Mesenchymal stem cell (in vitro differentiated cells and primary cell): ENCODE measurements at places on chromosomes 11 and 22.

- peak; percentile 26 for DNase-seq
These were observed 6.9 kb downstream of the AQP11 start for GRCh38 chr11:77596626-77597025.

GRCh38 chr11:59728154-59728553 lies 14.5 kb upstream of the OR10V1 start:
- DNase-seq, result no peak

- DNase-seq, result no peak
These were observed 16.9 kb upstream of the ALX4 start for GRCh38 chr11:44326615-44327475.

DNA sequence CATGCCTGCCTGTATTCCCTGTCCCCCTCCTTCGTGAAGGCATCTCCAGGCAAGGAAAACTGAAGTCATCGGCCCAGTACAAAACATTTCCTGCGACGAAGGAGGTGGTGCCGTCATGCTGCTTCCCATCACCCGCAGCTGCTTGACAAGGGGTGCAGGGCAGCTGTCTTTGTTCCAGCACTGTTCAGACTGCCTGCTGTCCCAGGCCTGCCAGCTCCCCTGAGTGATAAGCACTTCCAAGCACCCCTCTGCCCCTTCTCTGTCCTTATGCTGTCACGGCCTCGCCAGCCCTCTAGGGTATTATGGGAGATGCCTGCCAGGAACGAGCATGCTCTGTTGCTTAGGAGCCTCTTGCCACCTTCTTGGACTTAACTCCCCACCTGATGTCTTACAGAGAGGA lies 37.1 kb upstream of the BSX start:
- no peak for DNase-seq

- DNase-seq, result peak; percentile 57
These were observed 29.0 kb upstream of the PARVG start for GRCh38 chr22:44151676-44152075.

GRCh38 chr22:50260434-50260800 lies 1.1 kb downstream of the MAPK12 start:
- DNase-seq, result no peak

- no peak for DNase-seq
These were observed 128.7 kb downstream of the TRIM44 start for GRCh38 chr11:35791088-35791958.

DNA sequence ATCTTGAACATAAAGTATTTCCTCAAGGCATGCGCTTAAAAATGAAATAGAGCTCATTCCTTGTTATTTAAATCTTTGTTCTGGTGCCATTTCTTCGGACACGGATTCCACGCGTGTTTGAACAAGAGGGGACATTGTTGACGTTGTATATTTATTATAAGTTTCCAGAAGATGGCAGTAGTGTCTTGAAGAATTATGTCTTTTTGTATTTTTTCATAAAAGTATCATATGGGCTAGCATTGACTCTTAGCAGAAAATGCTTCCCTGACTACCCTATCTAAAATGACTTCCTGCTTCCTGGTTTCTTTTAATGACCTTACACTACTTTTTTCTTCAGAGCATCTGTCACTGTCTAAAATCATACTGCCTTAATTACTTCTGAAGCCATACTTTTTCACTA lies 20.4 kb downstream of the BIRC2 start:
- DNase-seq, result peak; percentile 36

- peak; percentile 81 for DNase-seq
These were observed 23.2 kb downstream of the SHISAL1 start for GRCh38 chr22:44289414-44290171.

GRCh38 chr11:2472428-2473186 lies 27.8 kb downstream of the KCNQ1 start:
- DNase-seq, result no peak

DNA sequence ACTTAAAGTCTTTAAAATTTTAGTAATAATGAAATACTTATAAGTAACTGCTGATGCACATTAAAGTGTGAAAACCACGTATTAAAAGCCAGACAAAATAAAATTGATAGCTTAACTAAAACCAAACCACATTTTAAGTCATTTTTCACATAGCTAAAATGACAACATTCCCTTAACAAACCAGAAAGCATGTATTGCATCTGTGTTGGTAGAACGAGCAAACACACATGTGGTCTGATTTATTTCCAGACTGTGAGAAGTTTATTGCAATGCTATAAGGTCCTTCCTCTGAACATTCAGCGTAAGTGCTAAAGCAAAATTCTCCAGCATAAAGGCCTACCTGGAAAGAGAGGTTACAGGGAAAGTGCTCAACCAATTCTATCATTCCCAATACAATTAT lies 57.8 kb downstream of the ARHGAP20 start:
- no peak for DNase-seq

GRCh38 chr11:64967375-64967774 lies 4.5 kb downstream of the MAJIN start:
- no peak for DNase-seq

DNA sequence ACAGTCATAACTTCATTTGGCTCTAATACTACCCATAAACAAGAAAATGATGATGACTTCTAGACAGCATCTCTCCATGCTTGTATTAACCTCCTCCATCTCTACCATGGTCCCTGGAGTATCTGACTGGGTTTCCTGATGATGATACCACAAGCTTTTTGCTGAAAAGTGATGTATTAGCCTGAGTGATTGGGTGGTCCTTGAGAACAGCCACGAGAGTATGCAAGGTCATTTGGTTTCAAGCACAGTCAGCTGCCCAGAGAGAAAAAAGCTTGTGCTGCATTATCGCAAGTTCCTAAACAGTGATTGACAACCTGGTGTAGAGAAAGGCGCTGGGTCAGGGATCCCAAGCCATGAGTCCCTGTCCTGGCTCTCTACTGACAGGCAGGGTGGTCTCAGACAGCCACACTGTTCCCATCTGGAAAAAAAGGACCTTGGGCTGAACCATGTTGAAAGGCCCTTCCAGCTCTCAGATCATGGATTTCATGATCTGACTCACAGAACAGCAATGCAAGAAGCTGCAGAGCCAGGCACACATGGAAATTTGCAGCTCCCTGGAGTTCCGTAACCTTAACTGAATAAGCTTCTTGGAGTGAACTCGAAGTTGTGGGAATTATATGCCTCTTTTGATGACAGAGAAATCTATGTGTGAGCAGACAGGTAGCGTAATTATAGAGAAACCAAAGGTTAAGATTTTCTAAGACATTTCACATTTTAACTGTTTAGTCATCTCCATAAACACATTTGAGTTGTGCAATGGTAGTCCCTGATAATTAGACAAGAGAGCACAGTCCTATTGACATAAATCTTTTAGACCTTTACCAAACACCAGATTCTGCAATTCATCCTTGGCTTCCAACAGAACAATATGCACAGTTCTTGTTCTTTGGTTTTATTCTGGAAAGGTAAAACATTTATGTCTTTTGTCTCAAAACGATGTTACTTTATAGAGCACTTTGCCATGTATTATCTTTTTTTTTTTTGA lies 54.1 kb upstream of the UBASH3B start:
- DNase-seq, result peak; percentile 89

GRCh38 chr22:36055376-36056295 lies 27.0 kb upstream of the RBFOX2 start:
- no peak for DNase-seq

DNA sequence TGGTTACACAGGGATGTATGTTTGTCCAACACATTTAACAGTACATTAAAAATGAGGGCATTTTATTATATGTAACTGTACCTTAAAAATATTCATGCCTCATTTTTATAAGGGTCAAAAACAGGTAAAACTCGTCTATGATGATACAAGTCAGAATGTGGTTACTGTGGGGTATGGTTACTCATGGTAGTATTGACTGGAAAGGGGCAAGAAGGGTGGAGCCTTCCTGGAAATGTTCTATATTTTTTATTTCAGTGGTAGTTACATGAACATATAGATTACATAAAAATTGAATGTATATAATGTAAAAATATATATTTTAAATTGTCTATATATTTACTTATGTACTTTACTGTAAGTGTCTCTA lies 99.8 kb downstream of the STIM1 start:
- DNase-seq, result no peak
